ENCODE measurements at places on chromosomes 1 and 21.

DNA sequence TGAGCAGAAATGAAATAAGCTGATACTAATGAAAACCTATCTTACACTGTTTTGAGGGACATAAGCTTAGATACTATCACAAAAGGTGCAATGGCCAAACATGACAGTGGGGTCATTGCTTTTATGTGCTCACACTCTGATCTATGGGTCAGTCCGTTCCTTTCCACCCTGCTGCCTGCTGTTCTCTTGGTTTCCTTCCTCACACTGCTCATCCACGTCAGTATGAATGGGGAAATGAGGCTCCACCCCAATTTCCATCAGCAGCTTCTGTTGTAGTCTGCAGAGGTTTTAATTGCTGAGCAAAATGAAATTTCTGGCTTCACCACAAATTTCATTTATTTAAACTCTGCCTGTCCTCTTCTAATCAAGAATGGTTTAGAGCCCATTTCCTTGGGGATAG lies 155.2 kb downstream of the GABPA start:
- no peak for DNase-seq

GRCh38 chr1:26900001-26900814 lies at the start of gene GPATCH3:
GPATCH3 (minus strand) TSS chr1:26900467; CDS start chr1:26900442, 25 bp downstream.
- peak; percentile 93 for DNase-seq

GRCh38 chr1:25845664-25846063 lies 13.6 kb downstream of the AUNIP start:
- DNase-seq = no peak

DNA sequence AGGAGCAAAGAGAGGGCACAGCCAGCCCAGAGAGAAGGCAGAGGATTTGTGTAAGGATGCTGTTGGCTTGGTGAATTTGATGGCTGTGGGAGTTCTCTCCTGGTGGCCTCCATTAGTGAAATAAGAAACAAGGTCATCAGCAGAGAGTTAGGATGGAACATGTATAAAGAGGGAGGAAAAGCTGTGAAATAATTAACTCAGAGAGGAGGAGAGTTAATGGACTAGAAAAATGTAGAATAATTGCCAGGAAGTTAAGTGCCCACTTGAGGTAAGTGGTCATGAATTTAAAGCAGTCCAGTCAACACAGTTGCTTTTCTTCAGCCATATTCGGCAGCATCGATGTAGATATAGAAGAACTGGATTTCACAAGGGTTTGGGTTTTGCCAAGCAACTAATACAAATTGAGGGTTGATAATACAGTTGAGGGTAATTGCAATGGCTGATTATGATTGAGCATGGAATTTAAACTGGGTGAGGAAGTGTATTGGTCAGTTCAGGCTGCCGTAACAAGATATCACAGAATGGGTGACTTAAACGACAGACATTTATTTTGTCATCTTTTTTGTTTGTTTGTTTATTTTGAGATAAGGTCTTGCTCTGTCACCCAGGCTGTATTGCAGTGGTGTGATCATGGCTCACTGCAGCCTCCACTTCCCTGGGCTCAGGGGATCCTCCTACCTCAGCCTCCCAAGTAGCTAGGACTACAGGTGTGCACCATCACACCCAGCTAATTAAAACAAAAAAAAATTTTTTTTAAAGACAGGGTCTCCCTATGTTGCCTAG lies 31.7 kb upstream of the KLF17 start:
- no peak for DNase-seq

GRCh38 chr1:218939095-218939494 lies 234.6 kb upstream of the LYPLAL1 start:
- DNase-seq = no peak

- no peak for DNase-seq
These were observed 76.8 kb downstream of the KCNJ15 start for GRCh38 chr21:38333301-38334272.

DNA sequence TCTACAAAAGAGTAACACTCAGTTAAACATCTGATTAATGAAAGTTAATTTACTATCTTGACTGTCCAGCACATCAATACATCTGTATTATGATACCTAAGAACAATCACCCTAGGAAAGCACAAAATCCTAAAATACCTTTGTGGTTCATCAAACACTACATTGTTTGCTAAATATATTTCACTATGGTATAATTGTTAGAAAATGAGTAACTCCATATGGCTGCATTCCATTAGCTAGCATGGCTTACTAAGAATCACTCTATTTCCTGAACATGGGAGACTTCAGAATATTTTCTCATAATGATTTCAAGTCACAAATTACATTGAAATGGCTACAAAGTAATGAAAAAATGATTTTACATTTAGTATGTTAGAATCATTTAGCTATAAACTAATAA lies 12.5 kb downstream of the TRMT1L start:
- DNase-seq = peak; percentile 19

GRCh38 chr1:20279509-20279908 lies 11.2 kb upstream of the VWA5B1 start:
- no peak for DNase-seq
